ENCODE measurements at places on chromosomes 1 and 21.

DNA sequence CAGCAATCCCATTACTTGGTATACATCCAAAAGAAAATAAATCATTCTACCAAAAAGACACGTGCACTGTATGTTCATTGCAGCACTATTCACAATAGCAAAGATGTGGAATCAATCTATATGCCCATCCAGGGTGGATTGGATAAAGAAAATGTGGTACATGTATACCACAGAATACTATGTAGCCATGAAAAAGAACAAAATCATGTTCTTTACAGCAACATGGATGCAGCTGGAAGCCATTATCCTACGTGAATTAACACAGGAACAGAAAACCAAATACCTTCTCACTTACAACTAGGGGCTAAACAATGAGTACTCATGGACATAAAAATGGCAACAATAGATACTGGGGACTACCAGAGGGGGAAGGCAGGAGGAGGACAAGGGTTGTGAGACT lies 147.3 kb downstream of the TIAM1 start:
- peaks cover 15% of the 10 kb centered on the region for H3K4me1 ChIP-seq
- no peaks in the 10 kb centered on the region for H3K36me3 ChIP-seq
- H3K4me3 ChIP-seq: no peak overlapping the region
- no peaks in the 10 kb centered on the region for H3K27me3 ChIP-seq

DNA sequence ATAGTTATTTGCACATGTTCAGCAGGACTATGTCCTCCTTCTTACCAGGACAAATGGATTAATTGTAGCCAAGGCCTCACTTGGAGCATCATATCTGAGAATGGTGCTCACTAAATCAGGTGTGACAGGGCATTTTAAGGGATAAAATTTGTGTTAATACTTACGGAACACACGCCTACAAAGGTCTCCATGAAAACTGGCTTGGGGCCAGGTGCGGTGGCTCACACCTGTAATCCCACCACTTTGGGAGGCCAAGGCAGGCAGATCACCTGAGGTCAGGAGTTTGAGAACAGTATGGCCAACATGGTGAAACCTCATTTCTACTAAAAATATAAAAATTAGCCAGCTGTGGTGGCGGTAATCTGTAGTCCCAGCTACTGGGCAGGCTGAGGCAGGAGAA lies 75.1 kb upstream of the CAPZB start:
- no peaks in the 10 kb centered on the region for H3K36me3 ChIP-seq
- no peak overlapping the region for H3K27ac ChIP-seq
- DNase-seq: no peak
- no peaks in the 10 kb centered on the region for H3K27me3 ChIP-seq
- no peak overlapping the region for H3K4me3 ChIP-seq

DNA sequence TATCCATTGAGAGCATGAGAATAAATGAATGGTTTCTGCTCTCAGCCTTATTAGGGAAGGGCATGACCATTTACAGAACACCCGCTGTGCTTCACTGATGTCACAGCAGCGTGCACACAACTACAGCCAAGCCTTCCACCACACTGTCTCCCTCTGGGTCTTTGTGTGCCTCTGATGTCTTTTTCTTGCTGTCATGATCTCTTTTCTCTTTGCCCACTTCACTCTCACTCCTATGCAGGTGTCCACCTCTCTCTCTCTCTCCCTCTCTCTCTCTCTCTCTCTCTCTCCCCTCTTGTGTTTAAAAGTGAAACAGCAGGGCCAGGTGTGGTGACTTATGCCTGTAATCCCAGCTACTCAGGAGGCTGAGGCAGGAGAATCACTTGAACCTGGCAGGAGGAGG lies 232.5 kb upstream of the JUN start:
- no peak for DNase-seq
- no peaks in the 10 kb centered on the region for H3K36me3 ChIP-seq
- H3K27me3 ChIP-seq: no peaks in the 10 kb centered on the region
- H3K4me1 ChIP-seq: peaks cover 18% of the 10 kb centered on the region
- no peak overlapping the region for H3K27ac ChIP-seq

DNA sequence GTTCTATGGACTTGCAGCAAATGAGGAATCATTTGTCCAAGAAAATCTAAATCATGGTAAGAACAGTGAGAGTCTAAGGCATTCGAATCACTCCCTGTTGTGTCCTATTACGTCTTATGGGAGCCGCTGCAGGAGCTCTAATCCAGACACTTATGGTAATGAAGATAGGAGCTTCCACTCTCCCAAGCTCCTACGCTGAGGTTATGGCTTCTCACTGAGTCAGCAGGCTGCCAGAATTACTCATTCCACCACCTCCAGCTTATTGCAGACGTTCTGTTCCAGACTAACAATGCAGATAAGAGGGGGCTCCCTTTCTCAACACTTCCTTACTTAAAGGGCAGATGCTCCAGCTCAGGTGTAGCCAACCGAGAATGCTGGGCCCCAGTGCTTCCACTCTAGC lies 212.6 kb downstream of the GREM2 start:
- no peak overlapping the region for H3K27ac ChIP-seq
- no peaks in the 10 kb centered on the region for H3K36me3 ChIP-seq
- DNase-seq: no peak
- no peak overlapping the region for H3K4me3 ChIP-seq
- H3K4me1 ChIP-seq: no peaks in the 10 kb centered on the region
- no peaks in the 10 kb centered on the region for H3K27me3 ChIP-seq

DNA sequence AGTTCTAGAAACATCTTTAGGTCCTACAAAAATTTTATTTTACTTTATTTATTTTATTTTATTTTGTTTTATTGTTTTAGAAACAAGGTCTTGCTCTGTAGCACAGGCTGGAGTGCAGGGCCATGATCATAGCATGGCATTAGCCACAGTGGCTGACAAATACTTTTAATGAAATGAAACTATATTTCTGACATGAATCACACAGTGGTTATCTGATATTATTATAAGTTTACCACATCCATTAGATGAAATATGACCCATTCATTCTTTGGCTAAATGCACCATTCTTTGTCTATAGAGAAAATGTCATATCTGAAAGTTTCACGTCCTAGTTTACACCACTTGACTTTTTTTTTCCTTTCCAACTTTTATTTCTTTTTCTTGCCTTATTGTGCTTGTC lies 613.4 kb upstream of the ADAMTS5 start:
- no peaks in the 10 kb centered on the region for H3K36me3 ChIP-seq
- H3K27ac ChIP-seq: no peak overlapping the region
- H3K4me1 ChIP-seq: no peaks in the 10 kb centered on the region
- no peak overlapping the region for H3K4me3 ChIP-seq
- DNase-seq: no peak
- H3K27me3 ChIP-seq: no peaks in the 10 kb centered on the region

DNA sequence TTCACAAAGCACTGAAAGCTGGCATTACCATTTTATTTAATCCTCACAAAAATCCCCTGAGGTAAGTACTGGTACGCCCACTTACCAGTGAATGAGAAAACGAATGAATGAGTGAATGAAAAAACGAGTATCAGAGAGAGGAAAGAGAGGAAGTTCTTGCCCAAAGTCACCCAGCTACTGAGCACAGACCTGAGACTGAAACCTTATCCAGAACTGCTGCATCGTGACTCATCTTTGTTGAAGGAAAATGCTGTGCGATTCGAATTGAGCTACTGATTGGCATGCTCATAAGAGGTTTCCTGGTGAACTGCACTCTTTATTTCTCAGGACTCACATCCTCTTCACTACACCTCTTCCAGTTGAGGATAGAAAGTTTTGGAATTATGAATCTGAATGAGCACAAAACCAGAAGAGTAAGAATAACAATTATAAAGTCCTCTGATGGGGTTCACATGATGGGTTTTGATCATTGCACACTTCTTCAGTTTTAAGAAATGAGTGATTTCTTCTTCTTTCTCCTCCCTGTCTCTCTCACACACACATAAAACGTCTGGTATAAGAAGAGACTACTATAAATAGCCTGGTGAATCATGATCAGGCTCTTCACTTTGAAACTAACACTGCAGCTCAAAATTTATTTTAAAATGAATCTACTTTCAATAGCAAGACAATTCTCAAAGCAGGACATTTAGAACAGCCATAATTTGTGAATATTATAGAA lies 32.1 kb downstream of the IL12RB2 start:
- no peaks in the 10 kb centered on the region for H3K27me3 ChIP-seq
- peaks cover 20% of the 10 kb centered on the region for H3K36me3 ChIP-seq
- no peak overlapping the region for H3K4me3 ChIP-seq
- DNase-seq: no peak
- no peak overlapping the region for H3K27ac ChIP-seq

DNA sequence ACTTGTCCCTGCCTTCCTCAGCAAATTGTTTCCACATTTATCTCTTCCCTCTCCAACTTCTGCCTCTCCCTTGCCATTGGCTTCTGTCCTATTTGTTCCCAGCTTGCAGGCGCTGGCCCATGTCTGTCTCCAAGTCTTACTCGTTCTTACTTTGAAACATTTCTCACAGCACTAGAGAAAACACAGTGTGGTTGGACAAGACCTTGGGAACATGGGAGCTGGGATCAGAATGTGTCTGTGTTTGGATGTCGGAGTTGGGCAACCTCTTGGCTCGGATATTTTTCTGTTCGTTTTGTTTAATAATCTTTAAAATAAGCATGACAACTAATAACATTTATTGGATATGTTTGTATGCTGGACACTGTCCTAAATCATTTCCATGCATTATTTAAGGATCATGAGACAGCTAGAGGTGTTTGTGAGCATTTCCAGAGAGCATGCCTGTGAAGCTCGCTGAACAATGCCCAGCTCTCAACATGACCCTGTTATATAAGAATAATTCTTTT lies 5.9 kb upstream of the BRWD1 start:
- H3K27me3 ChIP-seq: no peaks in the 10 kb centered on the region
- peaks cover 7% of the 10 kb centered on the region for H3K4me1 ChIP-seq
- no peak overlapping the region for H3K4me3 ChIP-seq
- no peak overlapping the region for H3K27ac ChIP-seq
- DNase-seq: no peak

DNA sequence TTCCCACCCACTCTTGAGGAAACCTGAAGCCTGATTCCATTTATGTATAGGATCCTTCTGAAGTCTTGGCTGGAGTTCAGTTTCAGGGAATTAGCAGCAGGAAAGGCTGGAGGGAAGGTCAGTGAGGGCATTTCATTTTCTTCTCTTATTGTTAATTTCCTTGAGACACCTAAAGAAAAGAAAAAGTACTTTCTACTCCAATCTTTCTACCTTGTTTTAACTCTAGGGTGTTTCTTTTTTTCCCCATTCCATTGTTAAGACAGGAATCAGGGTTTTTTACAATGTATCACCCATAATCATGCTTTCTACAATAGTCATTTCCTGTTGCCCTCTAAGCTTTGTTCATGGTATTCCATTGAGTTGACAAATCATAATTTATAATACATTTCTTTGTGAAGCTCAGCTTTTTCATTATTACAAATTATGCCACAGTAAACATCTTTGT lies 27.4 kb downstream of the SNRPE start:
- H3K4me3 ChIP-seq: no peak overlapping the region
- no peaks in the 10 kb centered on the region for H3K36me3 ChIP-seq
- H3K27me3 ChIP-seq: no peaks in the 10 kb centered on the region
- no peak overlapping the region for H3K27ac ChIP-seq
- peaks cover 3% of the 10 kb centered on the region for H3K4me1 ChIP-seq

DNA sequence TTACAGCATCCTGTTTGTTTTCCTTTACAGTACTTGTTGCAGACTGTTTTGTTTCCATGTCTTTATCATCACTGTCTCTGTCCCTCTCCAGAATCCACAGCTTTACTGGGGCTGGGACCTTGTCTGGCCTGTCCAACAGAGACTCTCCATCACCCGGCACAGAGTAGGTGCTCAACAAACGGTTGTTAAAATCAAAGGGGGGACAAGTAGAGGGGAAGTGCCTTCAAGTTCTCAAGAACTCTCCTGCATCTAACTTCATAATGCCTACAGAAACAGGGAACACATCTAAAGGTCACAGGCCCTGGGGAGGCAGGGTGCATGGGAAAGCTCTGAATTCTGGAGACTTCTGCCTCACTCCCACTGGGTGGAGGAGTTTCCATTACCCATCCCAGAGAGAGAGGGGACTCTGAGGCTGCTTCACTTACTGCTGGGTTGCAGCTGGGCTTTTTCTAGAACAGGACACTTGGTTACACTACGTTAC lies 2.3 kb upstream of the ECE1 start:
- H3K4me1 ChIP-seq: peaks cover 35% of the 10 kb centered on the region
- H3K27ac ChIP-seq: no peak overlapping the region
- DNase-seq: no peak
- peaks cover 5% of the 10 kb centered on the region for H3K27me3 ChIP-seq
- H3K4me3 ChIP-seq: no peak overlapping the region
- H3K36me3 ChIP-seq: no peaks in the 10 kb centered on the region

DNA sequence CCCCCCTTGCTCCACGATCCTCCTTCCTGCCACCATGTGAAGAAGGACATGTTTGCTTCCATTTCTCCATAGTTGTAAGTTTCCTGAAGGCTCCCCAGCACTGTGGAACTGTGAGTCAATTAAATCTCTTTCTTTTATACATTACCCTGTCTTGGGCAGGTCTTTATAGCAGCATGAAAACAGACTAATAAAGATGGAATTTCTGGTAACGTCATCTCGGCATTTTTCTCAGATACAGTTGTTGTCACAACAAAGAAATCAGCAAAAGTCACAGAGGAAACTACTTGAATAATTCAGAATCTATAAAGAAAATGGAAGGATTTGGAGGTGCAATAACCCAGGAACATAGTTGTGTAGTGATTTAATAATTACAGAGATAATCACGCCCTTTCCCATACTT lies 4.4 kb downstream of the APCS start:
- H3K27ac ChIP-seq: no peak overlapping the region
- H3K4me3 ChIP-seq: no peak overlapping the region
- H3K4me1 ChIP-seq: peaks cover 11% of the 10 kb centered on the region
- no peaks in the 10 kb centered on the region for H3K36me3 ChIP-seq
- no peak for DNase-seq

DNA sequence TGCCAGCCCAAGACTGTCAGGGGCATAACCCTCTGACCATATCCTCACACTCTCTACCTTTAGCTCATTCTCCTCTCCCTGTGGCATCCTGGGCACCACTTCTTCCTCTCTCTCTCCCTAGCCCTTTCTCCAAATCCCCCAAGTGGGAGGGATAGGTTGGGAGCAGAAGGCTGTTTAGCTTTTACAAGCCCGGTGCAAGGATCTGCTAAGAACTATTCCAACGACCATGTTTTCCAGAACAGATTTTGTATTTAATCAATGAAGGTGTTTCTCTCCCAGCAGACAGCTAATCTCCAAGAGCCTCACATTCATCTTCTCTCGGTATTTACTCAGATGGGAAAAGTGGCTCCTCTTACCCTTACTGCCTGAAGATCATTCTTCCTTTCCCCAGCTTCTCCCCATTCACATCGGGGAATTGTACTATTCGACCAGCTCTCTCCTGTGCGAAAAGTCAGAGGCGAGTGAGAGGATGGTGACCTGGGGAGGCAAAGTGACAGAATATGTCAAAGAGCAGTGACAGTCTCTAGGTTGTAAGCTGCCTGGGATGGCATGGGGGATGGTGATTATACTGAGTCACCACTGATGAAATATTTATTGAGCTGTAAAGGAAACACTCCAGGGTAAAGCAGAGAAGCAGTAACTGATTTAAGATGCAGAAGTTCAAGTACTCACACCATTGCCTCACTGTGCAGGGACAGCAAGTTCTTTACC lies 47.0 kb upstream of the RBM15 start:
- H3K36me3 ChIP-seq: no peaks in the 10 kb centered on the region
- no peaks in the 10 kb centered on the region for H3K27me3 ChIP-seq
- no peaks in the 10 kb centered on the region for H3K4me1 ChIP-seq
- H3K27ac ChIP-seq: no peak overlapping the region
- no peak overlapping the region for H3K4me3 ChIP-seq
- no peak for DNase-seq

Measured in common myeloid progenitor, CD34-positive (primary cell).